ENCODE measurements at places on chromosomes 3 and 15.

- no peak for ATAC-seq
Measured at GRCh38 chr3:37477275-37477674, 302.9 kb upstream of the LRRFIP2 start.

DNA sequence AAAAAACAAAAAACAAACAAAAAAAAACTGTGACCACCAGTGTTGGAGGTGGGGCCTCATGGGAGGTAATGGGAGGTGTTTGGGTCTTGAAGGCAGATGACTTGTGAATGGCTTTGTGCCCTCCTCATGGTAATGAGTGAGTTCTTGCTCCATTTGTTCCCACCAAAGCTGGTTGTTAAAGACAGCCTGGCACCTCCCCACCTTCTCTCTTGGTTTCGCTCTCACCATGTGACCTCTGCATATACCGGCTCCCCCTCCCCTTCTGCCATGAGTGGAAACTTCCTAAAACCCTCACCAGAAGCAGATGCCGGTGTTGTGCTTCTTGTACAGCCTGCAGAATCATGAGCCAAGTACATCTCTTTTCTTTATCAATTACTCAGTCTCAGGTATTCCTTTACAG is 61.5 kb upstream of the ATP11B start:
- ATAC-seq = no peak

DNA sequence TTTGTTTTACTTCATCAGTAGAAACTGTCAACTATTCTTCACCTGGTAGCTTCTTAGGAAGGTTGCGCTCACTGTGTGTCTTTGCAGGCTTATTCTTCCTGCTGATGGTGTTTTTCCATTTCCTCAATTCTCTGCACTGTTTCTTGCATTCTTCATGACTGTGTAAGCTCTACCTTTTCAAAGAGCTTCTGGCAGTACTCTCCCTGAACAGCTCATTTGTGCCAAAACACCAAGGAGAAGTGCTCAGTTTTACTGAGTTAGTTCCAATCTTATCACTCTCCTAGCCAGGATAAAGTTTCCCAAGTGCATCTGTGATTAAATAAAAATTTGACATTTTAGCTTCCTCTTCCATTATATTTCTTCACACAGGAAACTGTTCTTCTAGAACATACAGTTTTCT is 339.8 kb downstream of the EPHA3 start:
- peak; percentile 25 for ATAC-seq

- ATAC-seq = no peak
Measured at GRCh38 chr15:32852771-32853170, 135.0 kb downstream of the GREM1 start.

- ATAC-seq = no peak
Measured at GRCh38 chr3:31534065-31534425, 1.3 kb downstream of the STT3B start.

DNA sequence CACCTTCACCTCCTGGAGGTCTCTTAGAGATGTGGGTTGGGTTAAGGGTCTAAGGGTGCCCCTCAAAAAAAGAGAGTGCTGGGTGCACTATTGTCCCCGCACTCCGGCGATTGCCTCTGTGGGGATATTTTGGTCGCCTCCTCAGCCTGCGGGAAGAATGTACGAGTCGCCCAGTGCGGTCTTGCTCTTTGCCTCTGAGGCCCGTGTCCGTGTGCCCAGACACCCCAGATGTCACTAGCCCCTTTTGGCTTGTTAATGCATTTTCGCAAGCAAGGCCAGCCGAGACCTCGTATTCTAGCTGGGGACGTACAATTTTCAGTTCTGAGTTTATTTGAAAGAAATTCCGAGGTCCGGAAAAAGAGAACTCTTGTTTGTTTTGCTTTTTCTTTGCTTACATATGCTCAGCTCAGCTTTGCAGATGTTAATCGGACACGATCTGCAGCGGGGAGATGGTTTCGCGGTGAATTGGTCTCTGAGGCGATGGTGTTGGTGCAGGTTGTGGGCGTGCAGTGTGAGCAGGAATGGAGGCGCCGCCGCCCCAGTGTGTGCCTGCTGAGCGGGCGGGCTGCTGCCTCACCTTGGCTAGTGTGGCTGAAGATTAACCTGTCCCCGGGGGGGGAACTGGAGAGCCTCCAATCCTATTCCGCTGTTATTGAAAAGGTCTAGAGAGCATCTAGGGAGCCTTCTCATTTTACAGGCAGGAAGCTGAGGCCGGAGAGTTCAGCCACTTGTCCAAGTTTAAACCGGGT is 1.4 kb downstream of the ST6GAL1 start:
- ATAC-seq = peak; percentile 5

DNA sequence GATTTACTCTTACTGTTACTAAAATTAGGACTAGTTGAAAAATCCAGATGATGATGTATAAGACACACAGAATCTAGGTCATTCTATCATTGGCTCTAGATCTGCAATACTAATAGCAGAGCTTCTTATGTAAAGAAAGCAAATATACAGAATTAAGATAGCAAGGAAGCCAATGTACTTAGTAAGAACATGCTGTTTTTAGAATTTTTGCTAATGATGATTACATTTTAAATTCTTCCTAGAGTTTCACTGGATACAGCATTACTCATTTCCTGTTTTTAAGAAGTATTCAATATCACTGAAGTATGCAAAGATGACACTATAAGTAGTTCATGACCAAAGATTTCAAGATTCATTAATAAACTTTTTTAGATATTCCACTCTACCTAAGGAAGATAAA is 60.7 kb downstream of the CFAP20DC start:
- ATAC-seq = no peak

DNA sequence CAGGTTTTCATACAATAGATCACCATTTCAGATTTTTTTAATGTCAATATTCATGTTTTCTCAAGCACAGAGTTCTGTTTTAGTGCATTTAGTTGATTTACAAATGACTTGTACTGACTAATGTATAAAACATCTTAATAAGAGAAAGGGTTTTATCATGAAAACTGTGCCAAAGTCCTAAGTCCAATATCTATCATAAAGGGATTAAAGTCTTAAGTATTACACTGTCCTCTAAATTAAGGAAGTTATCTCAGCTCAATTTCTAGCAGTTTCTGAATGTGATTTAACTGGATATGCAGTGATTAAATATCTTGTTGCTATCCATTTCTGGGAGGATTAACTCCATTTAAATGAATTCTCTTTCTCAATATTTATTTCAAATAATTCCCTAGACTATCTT is 381.1 kb upstream of the CNTN4 start:
- no peak for ATAC-seq

- no peak for ATAC-seq
Measured at GRCh38 chr3:194135516-194135805, 487 bp upstream of the HES1 start.

GRCh38 chr3:111605018-111605417 is 9.9 kb upstream of the ZBED2 start:
- ATAC-seq = no peak

DNA sequence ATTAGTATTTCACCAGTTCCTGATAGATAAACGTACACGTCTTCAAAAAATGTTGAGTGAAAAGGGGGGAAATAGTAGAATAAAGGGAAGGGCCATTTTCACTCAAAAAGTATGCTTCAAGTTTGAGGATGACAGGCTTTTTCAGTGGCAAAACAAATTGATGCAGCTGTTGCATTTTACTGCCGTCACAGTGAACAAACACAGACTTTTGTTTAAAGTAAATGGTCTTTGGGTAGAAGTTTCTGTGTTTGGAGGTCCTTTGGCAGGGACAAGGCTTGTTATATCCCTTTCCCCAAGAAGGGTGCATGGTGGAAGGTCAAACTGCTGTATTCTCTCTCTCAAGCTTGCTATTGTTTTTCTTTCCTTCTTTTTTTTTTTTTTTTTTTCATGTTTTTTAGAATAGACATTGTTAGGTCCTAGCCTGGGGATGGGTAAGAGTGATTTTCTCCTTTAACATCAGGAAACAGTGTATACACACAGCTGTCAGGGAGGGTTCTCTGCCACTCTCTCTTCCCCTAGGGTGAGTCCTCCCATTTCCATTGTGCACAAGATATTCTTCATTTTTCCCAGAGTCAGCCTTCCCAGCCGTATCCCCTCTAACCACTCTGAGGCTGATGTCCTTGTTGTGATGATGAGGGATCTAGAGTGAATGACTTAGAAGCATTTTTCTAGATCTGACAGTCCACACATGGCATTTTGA is 6.6 kb upstream of the SUCNR1 start:
- ATAC-seq = no peak

DNA sequence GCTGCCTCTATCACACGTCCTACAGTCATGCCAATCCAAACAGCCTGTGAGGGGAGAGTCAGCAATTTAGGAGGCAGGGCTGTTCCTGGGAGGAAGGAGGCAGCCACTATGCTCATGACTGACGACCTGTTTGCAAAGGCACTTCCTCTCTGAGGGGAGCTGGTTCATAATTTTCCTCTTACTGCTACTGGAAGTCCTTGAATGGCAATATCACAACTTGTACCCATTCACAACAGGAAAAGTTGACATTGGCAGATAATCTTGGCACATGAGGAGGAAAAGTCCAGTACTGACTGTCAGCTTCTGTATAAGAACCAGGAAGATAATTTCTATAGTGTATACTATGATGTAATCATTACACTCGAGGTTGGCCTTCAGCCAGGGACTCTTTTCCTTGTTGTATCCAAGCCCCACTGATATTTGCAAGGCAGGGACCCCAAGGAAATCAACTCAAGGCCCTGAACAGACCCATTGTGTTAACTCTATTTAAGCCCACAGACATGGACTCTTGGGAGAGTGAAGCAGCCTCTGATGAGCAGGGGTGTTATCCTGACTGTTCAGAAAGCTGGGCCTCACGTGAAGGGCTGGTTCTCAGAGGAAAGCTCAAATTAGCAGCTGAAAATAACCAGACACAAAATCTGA is 267.3 kb upstream of the ADAMTS9 start:
- peak; percentile 53 for ATAC-seq

- ATAC-seq = no peak
Measured at GRCh38 chr15:77643764-77644163, 11.1 kb upstream of the LINGO1 start.

GRCh38 chr15:42286445-42287029 is 13.3 kb upstream of the TMEM87A start:
- no peak for ATAC-seq

DNA sequence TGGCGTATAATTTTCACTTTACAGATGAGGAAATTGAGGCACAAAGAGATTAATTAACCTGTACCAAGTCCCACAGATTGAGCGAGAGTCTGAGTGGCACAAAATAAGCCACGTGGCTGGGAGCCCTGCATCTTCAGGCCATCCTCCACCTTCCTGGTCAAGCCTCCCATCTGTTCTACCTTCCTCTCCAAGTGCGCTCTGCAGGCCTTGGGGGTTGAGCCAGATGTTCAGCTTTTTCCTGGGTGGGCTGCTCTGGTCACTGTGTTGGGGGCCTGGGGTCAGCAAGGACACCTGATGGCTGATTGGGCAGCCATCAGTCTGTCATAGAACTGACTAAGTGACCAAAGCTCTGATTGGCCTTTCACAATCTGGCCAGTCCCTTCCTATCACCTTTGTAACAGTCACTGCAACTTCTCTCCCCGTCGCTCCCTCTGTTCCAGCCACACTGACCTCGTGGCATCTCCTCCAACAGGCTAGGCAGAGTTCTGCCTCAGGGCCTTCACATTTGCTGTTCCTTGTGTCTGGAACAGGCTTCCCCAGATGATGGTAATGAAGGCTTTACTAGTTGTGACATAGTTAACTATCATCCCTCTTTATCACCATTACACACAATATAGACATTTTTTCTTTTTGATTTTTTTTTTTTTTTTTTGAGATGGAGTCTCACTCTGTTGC is 46.8 kb downstream of the SCN5A start:
- ATAC-seq = no peak

GRCh38 chr15:89112341-89112971 is 24.2 kb downstream of the ABHD2 start:
- peak; percentile 56 for ATAC-seq

DNA sequence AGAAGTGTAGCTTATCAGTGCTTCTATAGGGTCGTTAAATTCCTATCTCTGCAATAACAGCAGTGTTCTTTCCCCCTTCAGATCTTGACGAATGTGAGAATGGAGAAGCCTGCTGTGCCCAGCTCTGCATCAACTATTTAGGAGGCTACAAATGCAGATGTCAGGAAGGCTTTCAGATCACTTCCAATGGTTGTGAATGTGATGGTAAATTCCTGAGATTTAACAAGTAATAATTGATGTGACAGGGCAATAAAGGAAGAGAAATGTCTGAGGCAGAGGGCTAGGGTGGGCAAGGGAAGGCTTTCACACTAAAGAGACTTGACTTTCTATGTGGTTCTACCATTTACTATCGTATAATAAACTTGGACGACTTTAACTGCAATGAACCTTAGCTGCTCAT is 711.7 kb upstream of the GOLIM4 start:
- no peak for ATAC-seq

- ATAC-seq = no peak
Measured at GRCh38 chr3:182046166-182046764, 334.5 kb downstream of the SOX2 start.

DNA sequence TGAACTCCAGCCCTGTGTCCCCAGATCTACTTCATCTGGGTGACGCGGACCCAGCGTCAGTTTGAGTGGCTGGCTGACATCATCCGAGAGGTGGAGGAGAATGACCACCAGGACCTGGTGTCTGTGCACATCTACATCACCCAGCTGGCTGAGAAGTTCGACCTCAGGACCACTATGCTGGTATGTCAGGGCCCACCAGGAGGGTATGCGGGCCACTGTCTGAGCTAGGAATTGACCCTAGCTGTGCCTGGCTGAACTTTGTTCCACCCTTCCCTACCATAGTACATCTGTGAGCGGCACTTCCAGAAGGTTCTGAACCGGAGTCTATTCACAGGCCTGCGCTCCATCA is 24.3 kb downstream of the SHF start:
- ATAC-seq = no peak

GRCh38 chr3:128145279-128145678 is 8.0 kb upstream of the EEFSEC start:
- peak; percentile 40 for ATAC-seq

DNA sequence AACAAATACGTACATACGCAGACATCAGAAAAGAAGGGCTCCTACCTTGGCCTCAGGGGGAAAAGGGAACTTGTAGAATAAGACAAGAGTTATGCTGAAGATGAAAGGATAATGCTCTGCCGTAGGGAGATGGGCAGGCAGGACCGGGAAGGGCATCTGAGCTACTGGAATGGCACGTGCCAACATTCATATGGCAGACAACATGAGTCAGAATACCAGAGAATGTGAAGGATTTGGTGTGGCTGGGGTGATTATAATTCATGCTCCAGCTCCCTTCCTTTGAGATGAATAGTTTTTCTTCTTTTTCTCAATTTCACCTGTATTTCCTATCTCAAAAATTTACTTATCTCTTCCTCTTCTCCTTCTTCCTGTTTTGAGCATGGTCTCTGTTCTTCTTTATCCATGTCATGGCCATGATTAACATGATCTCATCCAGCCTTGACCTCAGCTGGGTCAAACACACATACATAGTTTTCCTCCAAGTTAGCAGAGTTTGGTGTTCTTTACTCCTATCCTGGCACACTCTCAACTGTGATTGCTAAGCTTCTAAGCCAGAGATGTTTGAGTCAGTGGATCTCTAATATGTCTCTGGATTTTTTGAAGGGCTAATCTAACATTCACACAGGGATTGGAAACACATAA is 507.0 kb downstream of the FOXP1 start:
- no peak for ATAC-seq

DNA sequence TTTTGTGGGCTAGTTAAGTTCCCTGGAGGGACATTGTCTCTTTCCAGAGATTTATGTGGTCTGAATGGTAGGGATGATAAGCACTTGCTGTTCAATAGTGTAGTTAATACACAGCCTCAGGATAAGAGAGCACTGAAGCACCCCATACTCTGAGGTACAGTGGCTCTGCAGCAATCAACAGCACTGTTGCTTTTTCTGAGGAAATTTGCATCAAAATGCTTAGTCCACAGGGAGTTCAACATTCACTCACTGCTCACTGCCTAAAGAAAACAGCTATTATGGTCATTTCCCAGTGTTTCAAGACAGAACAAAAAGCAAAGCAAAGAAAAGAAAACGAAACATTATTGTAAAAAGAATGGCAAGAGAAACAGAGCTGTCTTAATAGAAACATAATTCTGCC is 441.9 kb downstream of the PLOD2 start:
- ATAC-seq = no peak
